ENCODE measurements at places on chromosomes 7 and 10.

- DNase-seq, result no peak
These were observed 35.1 kb downstream of the SDK1 start for GRCh38 chr7:3336042-3336665.

GRCh38 chr7:22591271-22591670, 91.3 kb upstream of the STEAP1B start:
- DNase-seq, result no peak

GRCh38 chr7:7858559-7858958, 110.0 kb upstream of the GLCCI1 start:
- no peak for DNase-seq

DNA sequence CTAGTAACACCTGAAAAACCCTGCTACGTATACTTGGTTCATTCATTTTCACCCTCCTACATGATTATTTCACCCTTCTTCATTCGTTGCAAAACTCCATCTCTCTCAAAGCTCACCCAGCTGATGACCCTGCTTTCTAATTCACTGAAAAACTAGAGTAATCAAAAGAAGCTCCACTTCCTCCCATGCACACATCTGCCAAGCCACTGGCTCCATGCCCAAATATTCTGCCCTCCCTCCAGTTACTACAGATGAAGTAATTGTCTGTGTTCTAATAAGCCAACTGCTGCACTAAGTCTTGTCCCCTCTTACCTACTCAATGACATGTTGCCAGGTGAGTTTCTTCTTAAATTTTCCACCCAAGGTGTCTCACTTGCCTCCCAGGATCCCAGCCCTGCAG, 96.9 kb upstream of the CCDC71L start:
- no peak for DNase-seq

- DNase-seq, result no peak
These were observed 64.3 kb downstream of the ABCB4 start for GRCh38 chr7:87411186-87411585.

DNA sequence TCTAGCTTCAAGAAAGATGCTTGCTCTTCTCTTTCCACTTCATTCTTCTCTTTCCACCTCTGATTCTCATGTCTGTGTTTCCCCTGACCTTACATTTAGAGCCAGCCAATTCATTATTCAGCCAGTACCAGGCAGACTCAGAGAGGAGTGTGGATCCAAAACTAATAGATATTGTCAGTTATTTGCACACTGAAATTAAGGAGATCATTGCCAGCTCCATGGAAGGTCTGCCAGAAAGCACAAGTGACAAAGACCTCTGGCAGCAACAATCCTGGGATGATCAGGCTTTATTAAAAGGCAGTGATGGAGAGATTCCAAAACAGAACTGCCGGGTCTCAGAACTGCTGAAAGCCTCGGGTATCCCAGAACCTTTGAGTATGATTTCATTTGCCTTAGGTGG, 749.4 kb downstream of the XPNPEP1 start:
- DNase-seq, result no peak

GRCh38 chr10:122864194-122864592, 15.2 kb downstream of the FAM24B start:
- DNase-seq, result no peak

DNA sequence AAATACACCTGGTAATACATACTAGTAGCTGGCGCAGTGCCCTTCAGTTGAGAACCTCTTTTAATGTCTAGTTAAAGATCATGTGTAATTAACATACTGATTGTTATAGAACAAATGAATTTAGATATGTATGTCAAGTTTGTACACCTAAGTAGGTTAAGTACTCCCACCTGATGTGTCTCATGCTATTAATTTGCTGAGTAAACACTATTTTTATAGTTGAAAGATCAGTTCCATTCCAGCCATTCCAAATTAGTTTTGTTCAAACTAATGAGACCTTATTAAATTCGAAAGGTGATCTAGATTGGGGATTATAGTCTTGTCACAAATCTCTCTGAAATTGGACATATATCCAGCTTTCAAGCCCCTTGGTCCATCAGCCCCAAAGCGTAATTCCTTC, 710.0 kb downstream of the LRMDA start:
- no peak for DNase-seq

DNA sequence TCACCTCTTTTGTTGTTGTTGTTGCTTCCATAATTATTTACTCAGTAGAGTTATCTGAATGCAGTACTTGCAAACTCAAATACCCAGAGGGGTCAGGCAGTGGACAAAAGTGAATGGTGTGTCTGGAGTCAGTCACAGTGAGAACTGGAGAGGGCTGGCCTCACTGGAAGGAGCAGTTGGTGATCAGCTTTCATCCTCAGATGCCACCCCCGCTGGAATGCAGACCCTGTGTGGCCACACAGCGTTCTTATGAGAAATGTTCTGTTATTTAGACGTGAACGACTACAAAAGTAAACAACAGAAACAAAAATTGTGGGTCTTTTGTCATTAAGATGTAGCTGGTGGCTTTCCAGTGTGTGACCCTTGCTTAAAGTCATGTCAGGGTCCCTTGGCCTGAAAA, 29.6 kb upstream of the VPS41 start:
- DNase-seq, result no peak

DNA sequence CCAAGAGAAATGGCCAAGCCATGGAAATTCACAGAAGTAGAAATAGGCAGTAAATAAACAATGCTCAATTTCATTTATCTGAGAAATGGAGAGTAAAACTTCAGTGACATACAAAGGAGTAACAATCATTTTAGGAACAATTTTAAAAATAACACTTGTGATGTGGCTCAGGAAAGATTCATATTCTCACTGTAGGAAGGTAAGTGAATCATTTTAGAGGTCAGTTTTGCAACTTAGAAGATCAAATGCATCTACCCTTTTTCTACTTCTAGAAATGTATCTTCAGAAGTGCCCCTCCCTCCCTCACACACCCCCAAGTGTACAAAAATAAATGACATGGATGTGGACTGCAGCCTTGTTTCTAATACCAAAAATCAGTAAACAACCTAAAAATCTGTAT, 78.3 kb downstream of the ALOX5 start:
- DNase-seq, result no peak

DNA sequence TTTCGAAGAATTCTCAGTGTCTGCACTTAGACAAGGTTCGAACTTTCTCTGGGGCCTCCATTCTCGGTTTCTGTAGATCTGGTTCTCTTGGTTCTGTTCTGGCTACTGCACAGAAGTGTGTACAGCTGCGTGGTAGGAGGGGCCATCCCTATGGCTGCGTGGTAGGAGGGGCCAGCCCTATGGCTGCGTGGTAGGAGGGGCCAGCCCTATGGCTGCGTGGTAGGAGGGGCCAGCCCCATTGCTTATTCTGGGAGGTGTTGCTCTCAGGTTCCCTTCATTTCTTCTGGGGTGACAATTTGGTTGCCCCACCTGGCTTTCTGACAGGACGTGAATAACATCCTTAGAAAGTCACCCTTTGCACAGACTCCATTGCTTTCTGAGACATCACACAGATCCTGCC, 65.2 kb upstream of the CHST15 start:
- no peak for DNase-seq

DNA sequence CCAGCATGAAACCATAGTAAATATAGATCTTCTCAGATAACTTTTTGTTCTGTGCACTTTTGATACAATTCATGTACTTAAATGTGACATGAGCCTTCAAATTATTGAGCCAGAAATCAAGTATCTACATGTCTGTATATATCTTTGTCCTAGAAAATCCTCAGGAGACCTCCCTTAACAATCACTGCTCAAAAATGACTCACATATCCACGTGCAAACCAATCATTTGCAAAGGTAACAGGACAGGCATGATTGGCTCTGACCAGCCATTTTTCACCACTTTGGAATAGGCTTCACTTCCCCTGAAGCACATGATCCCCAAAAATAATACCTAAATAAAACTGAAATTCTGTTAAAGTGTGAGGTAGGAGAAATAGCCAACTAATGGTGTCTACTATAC, 902.5 kb downstream of the PCDH15 start:
- DNase-seq, result no peak

DNA sequence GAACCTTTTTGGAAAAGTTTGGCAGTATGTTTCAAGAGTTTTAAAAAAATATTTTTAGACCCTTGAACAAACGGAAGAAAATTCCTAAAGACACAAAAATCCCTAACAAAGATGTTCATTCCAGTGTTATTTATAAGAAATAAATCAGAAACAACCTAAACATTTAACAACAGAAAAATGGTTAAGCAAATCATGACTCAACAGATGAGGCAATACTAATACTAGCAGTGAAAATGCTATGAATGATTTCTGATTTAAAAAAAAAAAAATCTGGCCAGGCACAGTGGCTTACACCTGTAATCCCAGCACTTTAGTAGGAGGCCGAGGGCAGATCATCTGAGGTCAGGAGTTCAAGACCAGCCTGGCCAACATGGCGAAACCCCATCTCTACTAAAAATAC, 61.0 kb downstream of the ARHGAP12 start:
- no peak for DNase-seq

DNA sequence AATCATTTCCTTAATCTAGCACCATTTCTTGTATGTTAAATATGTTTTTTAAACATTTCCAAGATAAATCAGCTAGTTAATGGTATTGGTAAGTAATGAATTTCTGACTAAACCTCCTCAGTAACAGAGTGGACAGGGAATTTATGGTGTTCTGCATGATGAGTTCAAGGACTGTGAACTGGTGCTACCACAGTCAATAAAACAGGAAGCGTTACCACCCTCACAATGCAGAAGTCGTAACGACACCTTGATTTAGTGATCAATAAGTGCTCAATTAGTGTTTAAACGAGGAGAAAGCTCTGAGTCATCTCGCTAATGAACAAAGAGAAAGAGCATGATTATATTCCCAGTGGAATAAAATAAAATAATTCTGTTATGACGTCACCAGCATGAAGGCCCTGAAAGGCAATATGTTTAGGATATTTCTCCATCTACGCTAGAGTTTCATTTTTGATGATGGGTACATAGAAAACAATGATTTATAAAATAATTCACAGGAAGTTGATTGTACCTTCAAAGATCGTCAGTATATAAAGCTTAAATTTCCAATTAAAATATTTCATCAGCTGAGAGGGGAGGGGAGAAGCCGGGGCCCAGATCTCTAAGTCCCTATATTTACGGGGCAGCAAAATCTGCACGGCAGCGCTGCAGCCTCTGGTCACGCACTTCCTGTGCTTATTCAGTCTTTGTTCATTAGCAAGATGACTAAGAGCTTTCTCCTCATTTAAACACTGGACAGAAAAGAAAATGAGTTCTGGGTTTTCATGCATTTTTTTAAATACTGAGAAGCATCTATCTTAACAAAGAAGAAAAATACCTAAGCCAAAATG, 400.5 kb downstream of the PTPRN2 start:
- no peak for DNase-seq

GRCh38 chr10:50310560-50311174, 59.4 kb upstream of the ASAH2 start:
- DNase-seq, result no peak

- DNase-seq, result no peak
These were observed 96.8 kb downstream of the PRLHR start for GRCh38 chr10:118498623-118499022.

DNA sequence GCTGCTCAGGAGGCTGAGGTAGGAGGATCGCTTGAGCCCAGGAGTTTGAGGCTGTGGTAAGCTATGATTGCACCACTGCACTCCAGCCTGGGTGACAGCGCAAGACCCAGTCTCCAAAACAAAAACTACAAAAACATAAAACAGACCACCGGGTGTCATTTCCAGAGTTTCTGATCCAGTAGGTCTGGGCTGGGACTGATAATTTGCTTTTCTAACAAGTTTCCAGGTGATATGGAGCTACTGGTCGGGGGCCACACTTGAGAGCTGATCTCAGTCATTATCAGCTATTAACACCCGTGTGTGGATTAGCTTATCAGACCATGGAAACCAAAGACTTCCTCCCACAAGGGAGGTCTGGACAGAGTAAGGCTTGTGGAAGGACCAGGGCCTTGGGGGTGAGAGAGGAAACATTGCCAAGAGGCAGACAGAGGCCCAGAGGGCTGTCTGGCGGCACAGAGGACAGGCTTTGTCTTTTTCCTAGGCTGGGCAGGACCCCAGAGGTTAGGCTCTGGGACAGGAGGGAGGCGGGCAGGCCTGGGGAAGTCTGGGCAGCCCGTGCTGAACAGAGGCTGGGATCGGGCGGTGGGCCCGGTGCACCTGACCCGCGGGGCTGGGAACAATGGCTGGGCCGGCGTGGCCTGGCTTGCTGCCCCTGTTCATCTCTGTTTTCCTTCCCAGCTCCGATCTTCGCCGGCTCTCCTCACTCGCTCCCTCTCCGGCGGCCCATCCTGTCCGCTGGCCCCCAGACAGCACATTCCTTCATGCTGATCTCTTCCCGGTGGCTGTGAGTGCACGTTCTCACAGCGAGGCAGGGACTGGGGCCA, 25.2 kb downstream of the TMEM270 start:
- no peak for DNase-seq

GRCh38 chr10:986881-987619, 1.2 kb upstream of the GTPBP4 start:
- DNase-seq, result no peak

DNA sequence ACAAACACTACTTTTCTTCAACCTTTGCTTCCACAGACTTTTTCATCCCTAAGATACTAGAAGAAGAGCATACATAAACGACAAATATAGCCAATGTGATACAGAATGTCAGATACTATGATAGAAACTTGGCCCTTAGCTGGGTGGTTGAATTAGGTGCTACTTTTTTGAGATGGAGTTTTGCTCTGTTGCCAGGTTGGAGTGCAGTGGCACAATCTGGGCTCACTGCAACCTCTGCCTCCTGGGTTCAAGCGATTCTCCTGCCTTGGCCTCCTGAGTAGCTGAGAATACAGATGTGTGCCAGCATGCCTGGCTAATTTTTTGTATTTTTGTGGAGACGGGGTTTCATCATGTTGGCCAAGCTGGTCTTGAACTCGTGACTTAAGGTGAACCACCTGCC, 3.5 kb downstream of the PPIA start:
- DNase-seq, result no peak

- DNase-seq, result no peak
These were observed 230.8 kb upstream of the FERD3L start for GRCh38 chr7:19375976-19376375.

- DNase-seq, result no peak
These were observed 137.6 kb upstream of the VWC2 start for GRCh38 chr7:49635800-49636199.

DNA sequence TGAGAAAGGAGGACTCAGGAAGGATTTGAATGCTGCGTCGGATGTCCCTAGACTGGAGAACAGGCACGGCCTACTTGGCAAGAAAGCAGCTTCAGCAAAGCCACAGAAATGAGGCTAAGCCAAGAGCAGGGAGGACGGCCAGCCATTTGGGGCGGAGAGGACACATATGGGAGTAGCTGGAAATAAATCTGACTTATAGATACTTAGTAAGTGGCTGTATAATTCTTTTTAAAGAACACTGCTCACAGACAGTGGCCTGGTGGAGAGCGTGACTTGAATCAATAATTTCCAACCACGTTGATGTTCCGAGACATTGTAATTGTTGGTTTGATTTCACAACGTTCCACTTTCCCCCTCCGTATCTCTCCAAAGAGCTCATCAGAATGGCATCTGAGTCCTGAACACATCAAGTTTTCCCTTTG, 67.7 kb upstream of the JCAD start:
- DNase-seq, result no peak

DNA sequence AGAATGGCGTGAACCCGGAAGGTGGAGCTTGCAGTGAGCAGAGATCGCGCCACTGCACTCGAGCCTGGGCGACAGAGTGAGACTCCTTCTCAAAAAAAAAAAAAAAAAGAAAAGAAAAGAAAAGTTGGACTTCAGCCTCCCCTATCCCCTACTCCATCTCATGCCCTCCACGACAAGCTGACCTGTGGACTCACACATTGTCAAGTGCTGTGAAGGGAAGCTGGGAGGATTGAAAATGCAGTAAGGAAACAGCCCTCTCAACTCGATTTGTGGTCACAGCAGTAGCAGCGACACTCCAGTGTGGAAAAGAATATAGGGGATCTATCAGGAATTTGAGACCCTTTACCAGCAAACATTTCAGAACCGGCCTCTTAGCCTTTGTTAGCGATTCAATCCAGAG, 103.6 kb upstream of the SVIL start:
- no peak for DNase-seq
